ENCODE measurements at places on chromosomes 11 and 22.
A peak's percentile ranks its signal among the peaks of the same experiment; 100 is the strongest.

- no peak for DNase-seq
Observed at GRCh38 chr11:106420048-106420665, 342.7 kb downstream of the AASDHPPT start.

GRCh38 chr11:11265994-11266606, 87.0 kb downstream of the CSNK2A3 start:
- peak; percentile 20 for DNase-seq

GRCh38 chr22:22006596-22006990, 24.0 kb upstream of the TOP3B start:
- DNase-seq, result no peak

DNA sequence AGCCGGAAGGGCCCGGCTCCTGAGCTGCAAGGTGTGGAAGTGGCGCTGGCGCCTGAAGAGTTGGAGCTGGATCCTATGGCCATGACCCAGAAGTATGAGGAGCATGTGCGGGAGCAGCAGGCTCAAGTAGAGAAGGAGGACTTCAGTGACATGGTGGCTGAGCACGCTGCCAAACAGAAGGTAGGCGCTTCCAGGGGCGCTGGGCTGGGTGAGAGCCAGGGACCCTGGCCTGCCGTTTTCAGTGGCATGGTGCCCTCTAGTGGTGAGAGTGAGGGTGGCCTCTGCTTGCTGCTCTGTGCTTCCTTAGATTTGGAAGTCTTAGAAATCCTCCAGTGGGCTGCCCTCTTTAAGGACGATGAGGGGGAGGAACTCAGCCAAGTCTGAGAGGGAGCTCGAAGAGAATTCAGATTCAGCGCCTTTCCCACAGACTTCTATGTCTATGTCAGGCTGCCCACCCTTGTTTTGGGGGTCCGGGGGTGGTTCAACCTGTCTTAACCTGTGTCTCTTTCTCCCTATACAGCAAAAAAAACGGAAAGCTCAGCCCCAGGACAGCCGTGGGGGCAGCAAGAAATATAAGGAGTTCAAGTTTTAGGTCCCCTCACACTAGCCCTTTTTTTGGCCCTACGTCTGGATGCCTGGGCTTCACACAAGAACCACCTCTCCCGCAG, 1.8 kb upstream of the PACS1 start:
- peak; percentile 52 for DNase-seq

DNA sequence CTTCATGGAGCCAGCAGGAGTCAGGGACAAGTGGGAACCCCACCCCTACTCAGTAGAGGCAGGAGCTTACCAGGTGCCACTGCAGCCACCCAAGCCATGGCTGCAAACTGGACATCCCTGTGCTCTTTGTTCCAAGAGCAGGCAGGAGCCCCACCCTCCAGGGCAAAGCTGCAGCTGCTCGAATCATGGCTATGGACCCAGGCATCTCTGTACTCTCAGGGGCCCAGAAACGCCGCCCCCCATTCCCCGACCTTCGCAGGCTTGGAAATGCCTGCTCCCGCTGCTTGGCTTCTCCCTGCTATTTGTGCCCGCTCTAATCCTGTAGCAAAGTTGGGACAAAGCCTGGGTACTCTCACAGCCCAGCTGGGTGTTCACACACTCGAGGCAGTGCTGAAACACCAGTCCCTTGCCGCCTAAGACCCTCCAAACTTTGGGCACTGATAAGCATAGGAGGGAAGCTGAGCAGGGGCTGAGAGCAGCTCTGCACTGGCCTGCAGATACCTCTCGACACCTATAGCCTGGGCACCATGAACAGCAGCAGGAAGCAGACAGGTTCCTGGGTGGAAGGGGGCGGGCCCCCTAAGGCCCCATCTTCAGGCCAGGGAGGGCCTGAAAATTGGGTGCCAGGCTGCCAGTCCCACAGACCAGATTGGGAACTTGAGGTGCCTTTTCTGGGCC, 402.4 kb downstream of the LRRC4C start:
- no peak for DNase-seq

GRCh38 chr11:46279126-46280099, 2.0 kb downstream of the CREB3L1 start:
- DNase-seq, result no peak

DNA sequence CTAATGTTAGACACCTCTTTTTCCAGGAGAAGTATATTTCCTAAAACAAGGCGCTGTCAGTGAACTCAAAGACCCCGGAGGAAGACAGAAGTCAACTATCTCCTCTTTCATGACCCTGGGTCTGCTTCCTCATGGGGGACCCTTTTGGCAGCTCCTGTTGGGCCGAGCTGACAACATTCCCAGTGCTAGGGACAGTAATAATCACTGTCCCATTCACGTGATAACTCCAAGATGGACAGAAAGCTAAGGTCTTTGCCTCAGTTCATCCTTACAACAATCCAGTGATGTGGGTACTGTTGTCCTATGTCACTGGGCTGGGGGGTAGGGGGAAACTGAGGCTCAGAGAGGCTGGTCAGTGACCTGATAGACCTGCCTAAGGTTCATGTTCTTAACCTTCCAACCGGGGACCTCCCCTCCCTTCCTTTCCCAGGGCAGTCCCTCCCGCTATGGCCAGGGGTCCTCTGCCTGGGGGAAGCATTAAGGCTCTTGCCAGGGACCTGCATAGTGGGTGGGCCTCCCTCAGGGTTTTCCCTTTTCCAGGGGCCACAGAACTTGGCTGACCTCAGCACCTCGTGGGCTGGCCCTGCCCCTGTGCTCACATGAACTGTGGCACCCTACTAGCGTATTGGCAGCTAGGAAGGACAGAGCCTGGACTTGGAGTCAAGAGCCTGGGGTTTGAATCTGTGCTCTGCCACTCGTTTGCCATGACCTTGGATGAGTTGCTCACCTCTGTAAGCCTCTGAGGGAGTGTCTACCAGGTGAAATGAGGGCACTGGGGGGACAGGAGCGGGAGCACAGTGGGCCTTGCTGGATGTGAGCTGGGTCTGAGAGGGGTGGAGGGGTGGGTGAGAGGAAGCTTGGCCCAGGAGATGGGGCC, 53.6 kb downstream of the LRRC32 start:
- DNase-seq, result no peak

- DNase-seq, result peak; percentile 21
Observed at GRCh38 chr11:83241291-83241946, 44.7 kb downstream of the CCDC90B start.

- no peak for DNase-seq
Observed at GRCh38 chr22:40628354-40629042, 8.0 kb downstream of the MRTFA start.

DNA sequence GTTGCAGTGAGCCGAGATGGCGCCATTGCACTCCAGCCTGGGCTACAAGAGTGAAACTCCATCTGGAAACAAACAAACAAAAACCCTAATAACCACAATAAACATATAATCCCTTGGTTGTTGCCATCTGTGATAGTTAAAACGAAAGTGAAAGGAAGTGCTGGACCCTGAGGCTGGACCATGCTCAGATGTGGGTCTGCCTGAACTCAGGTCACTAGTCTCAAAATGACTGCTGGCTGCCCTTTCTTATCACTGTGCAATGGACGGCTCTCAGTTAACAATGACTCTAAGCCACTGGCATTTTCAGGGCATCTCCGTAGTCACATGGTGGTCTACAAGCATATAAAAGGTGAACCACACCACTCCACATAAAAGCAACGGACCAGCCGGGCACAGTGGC, 48.2 kb upstream of the FTH1 start:
- no peak for DNase-seq

DNA sequence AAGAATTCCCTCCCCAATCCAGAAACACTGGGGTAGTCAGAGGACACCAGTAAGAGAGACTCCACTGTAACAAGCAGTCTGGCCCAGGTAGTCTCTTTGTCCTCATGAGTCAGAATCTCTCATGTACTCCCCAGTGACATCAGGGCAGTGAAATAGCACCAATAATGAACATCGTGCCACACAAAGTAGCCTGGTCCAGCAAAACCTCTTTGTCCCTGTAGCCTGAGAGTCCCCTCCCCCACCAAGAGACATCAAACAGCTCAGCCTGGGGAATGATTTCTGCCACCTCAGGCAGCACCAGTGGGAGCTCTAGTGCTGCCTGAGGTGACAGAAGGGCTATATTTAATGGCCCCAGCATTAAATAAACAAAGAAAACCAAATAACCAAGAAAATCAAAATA, 88.1 kb downstream of the SBF2 start:
- no peak for DNase-seq

DNA sequence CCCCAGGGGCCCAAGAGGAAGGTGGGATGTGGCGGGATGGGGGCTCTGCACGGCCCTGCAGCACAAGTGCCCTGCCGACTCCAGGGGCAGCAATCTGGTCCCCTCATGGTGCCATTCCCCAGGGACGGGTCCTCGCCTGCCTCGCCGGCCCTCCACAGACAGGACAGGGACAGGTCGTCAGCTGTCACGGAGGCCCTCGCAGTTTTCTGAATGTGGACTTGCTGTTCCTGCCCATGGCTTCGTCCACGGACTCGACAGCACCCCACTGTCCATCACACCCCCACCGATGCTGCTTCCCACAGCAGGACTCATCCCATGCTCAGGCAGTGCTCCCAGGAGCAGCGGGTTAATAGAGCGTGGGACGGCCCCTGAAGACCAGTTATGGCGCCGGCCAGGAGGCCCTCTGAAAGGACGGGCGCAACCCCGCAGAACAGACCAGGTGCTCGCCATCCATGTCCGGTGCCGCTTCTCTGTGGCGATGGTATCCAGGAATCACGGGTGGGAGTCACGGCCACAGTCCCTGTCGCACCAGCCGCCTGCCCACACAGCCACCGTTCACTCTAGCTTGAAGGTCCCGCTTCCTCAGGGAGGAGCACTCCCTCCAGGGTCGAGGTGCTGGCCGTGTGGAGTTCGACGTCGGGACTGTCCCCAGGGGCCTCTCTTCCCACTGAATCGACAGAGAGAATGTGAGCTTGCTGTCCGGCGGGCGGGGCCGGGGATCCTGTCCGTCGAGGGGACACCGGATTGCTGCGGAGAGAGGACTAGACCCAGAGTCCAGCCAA, 18.5 kb upstream of the MUC2 start:
- no peak for DNase-seq

GRCh38 chr11:94934846-94935245, 38.5 kb downstream of the CWC15 start:
- no peak for DNase-seq

GRCh38 chr22:49413551-49413950, 414.1 kb downstream of the BRD1 start:
- DNase-seq, result no peak

- DNase-seq, result no peak
Observed at GRCh38 chr11:30106222-30107181, 89.7 kb upstream of the KCNA4 start.

GRCh38 chr11:17376493-17376892, 12.0 kb downstream of the KCNJ11 start:
- no peak for DNase-seq

- DNase-seq, result peak; percentile 14
Observed at GRCh38 chr11:17972987-17973386, 39.9 kb downstream of the SERGEF start.

- DNase-seq, result no peak
Observed at GRCh38 chr11:121246021-121246768, 46.4 kb upstream of the SC5D start.

- DNase-seq, result no peak
Observed at GRCh38 chr11:103433386-103434072, 324.3 kb downstream of the DYNC2H1 start.

GRCh38 chr22:17580441-17581031, 17.2 kb downstream of the SLC25A18 start:
- no peak for DNase-seq

- no peak for DNase-seq
Observed at GRCh38 chr22:29377979-29378378, 10.4 kb downstream of the AP1B1 start.

Measured in NCI-H748 treated with DMSO at 0.1 percent for 48 hours (cell line).